ENCODE measurements at places on chromosomes 3 and 15. TPM values are rescaled to one million over a fixed set of nuclear protein-coding genes. Genes with fewer than 3 reads are reported as not detected.

KBTBD12 gene
- polyA plus RNA-seq = 1.6 TPM

PLA2G4D gene
- not detected for polyA plus RNA-seq

ISLR2 gene
- 0.13 TPM for polyA plus RNA-seq

SLC27A2 gene
- 31.2 TPM for polyA plus RNA-seq

ROPN1 gene
- polyA plus RNA-seq = not detected

B3GALNT1 gene
- 18.0 TPM for polyA plus RNA-seq

PRTG gene
- polyA plus RNA-seq = 0.84 TPM

PDZRN3 gene
- polyA plus RNA-seq = 9.5 TPM

ABI3BP gene
- 7.1 TPM for polyA plus RNA-seq

TNNC1 gene
- polyA plus RNA-seq = 86.6 TPM

ZXDC gene
- polyA plus RNA-seq = 11.4 TPM

PLSCR2 gene
- not detected for polyA plus RNA-seq

SLC9A9 gene
- polyA plus RNA-seq = 3.7 TPM

CD47 gene
- 61.7 TPM for polyA plus RNA-seq

SNX22 gene
- 1.1 TPM for polyA plus RNA-seq

TMIE gene
- polyA plus RNA-seq = 1.3 TPM

MYRIP gene
- 0.92 TPM for polyA plus RNA-seq

SLC22A13 gene
- 9.9 TPM for polyA plus RNA-seq

GYG1 gene
- polyA plus RNA-seq = 31.3 TPM

RLBP1 gene
- not detected for polyA plus RNA-seq

ZBTB38 gene
- 8.6 TPM for polyA plus RNA-seq

REC114 gene
- polyA plus RNA-seq = not detected

LYZL4 gene
- polyA plus RNA-seq = not detected

GADL1 gene
- 0.54 TPM for polyA plus RNA-seq

CGNL1 gene
- 62.0 TPM for polyA plus RNA-seq

PEX5L gene
- polyA plus RNA-seq = 0.32 TPM

PRICKLE2 gene
- 3.5 TPM for polyA plus RNA-seq

SEMA3F gene
- polyA plus RNA-seq = 36.7 TPM

CCR3 gene
- not detected for polyA plus RNA-seq

RASGRF1 gene
- polyA plus RNA-seq = 4.2 TPM

P2RY12 gene
- polyA plus RNA-seq = not detected

MASP1 gene
- polyA plus RNA-seq = 2.8 TPM

DLEC1 gene
- polyA plus RNA-seq = 0.52 TPM

AGBL1 gene
- not detected for polyA plus RNA-seq

SMAD6 gene
- 15.4 TPM for polyA plus RNA-seq

IFT80 gene
- polyA plus RNA-seq = 17.5 TPM

GOLGA8M gene
- polyA plus RNA-seq = 0.95 TPM

CCK gene
- polyA plus RNA-seq = not detected

SLC28A1 gene
- polyA plus RNA-seq = 51.2 TPM

THPO gene
- 5.7 TPM for polyA plus RNA-seq

XYLB gene
- polyA plus RNA-seq = 7.9 TPM

CFAP100 gene
- 0.60 TPM for polyA plus RNA-seq

SKOR1 gene
- 0.22 TPM for polyA plus RNA-seq

PCSK6 gene
- 3.8 TPM for polyA plus RNA-seq

Measured in kidney (tissue), 22 donors.